ENCODE measurements at places on chromosomes 7 and 10.

DNA sequence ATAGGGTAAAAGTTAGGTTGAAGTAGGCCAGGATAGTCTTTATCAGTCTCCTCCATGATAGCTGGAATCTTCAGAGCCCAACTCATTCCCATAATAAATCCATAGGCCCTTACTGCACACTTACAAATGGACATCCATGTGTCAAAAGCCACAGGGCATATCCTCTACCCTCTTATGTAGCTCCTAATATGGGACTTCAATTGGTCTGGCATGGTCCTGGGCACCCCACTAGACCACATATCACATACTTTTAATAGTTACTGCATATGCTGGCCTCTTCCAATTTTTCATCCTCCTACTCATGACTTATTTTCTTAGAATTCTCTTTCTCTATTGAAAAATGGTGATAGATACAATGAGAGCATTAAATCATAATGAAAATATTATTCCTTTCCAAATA lies 169.3 kb downstream of the MAGI2 start:
- no peak for DNase-seq

- DNase-seq: no peak
Observed at GRCh38 chr10:59265141-59265540, 88.7 kb downstream of the PHYHIPL start.

GRCh38 chr10:115965376-115965775 lies 307.6 kb downstream of the GFRA1 start:
- DNase-seq: no peak

GRCh38 chr10:52801947-52802346 lies 29.4 kb upstream of the MBL2 start:
- DNase-seq: no peak

- no peak for DNase-seq
Observed at GRCh38 chr10:102152545-102152890, 329 bp downstream of the NOLC1 start.

- no peak for DNase-seq
Observed at GRCh38 chr10:74103560-74104258, 46.9 kb downstream of the AP3M1 start.

GRCh38 chr7:1458683-1459511 lies at the start of gene MICALL2:
MICALL2 (minus strand) TSS chr7:1459470; CDS start chr7:1459326, 144 bp downstream.
- DNase-seq: no peak

DNA sequence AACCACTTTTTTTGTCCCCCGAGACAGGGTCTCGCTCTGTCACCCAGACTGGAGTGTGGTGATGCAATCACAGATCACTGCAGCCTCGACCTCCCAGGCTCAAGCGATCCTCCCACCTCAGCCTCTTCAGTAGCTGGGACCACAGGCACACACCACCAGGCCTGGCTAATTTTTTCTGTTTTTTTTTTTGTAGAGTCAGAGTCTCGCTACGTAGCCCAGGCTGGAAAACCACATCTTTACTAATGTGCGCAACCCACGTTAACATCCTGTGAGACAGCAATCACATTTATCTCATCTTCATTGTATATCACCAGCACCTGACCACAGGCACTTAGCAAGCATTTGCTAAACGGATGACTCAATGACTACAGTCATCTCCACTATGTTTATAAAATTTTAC lies 77.8 kb upstream of the ATP6V0A4 start:
- DNase-seq: no peak

GRCh38 chr7:80588591-80588990 lies 49.9 kb upstream of the CD36 start:
- no peak for DNase-seq

- no peak for DNase-seq
Observed at GRCh38 chr10:127198307-127198706, 1.9 kb upstream of the INSYN2A start.

DNA sequence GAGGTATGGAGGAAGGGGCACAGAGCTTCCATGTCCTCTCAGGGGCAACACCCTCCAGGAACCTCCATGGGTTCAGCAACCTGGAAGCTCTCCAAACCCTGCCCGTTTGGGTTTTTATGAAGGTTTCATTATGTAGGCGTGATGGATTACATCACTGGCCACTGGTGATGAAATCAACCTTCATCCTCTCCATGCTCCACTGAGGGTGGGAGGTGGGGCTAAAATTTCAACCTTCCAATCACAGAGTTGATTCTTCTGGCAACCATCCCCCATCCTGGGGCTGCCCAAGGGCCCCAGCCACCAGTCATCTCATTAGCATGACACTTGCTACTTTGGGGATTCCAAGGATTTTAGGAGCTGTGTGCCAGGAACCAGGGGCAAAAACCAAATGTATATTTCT lies 90.1 kb downstream of the TEX36 start:
- DNase-seq: no peak

GRCh38 chr10:12348294-12348869 lies 965 bp upstream of the CAMK1D start:
- no peak for DNase-seq

GRCh38 chr7:22329816-22330524 lies 27.0 kb downstream of the RAPGEF5 start:
- DNase-seq: no peak

All from progenitor cell of endocrine pancreas (in vitro differentiated cells).